ENCODE measurements at places on chromosomes 13 and 19.

- no peak for DNase-seq
Observed at GRCh38 chr13:39538816-39539790, 63.9 kb downstream of the LHFPL6 start.

GRCh38 chr13:79642596-79642995, 161.6 kb downstream of the NDFIP2 start:
- DNase-seq, result no peak

DNA sequence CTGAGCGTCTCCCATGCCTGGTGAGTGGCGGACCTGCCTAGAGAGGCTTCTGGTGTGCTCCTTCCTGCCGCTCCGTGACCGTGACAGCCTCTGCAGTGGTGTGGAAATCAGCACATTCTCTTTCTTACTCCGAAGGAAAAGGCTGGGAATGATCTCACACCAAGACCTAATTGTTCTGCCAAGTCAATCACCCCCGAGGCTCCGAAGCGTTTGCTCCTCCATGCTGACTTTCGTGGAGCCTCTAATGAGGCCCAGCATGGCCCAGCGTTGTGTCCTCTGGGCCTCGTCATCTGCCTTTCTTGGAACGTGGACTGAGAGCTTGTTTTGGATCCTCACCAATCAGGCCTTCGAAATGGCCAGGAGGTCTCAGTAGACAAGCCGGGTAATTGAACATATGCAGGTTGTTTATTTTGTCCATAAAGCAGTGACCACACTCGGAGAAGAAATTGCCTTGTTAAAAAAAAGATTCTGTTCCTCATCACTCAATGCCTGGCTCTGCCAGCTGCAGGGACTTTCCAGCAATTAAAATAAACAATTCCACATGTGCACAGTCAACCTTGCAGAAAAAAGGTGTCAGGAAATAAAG, 107.1 kb downstream of the UBL3 start:
- DNase-seq, result no peak

DNA sequence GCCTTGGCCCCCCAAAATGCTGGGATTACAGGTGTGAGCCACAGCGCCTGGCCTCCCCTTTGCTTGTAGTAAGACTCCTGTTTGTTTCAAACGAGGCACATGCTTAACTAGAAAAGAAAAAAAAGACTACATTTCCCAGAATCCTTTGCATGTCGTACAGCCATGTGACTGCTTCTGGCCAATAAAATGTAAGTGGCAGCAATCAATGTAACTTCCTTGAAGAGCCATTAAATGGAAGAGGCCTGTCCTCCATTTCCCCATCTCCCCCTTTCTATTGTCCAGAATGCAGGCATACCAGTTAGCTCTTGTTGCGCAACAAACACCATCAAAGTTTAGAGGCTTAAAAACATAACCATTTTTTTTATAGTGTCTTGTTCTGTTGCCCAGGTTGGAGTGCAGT, 10.4 kb upstream of the GPR32 start:
- DNase-seq, result peak; percentile 46

DNA sequence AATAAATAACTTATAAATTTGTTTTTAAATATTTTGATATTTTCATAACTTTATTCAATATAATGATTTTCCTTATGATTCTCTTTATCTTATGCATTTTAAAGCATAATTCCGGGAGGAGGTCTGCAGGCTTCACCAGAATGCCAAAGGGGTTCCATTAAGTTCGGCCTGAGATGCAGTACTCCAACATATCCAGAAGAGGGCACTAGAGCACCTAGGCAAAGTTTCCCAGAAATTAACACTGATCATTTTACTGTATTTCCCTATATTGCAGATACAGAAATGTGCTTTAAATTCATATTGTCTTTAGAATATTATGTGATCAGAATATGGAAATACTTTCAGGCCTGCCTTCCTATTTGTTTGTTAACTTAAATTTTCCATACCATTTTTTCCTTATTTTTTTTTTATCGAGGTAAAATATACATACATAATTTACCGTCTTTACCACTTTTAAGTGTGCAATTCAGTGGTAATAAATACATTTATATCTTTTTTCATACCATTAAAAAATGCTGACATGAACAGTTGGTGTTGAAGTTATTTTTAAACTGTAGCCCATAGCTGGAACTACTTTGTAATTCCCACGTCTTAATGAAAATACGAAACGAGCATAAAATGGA, 58.9 kb upstream of the TM9SF2 start:
- DNase-seq, result peak; percentile 81

DNA sequence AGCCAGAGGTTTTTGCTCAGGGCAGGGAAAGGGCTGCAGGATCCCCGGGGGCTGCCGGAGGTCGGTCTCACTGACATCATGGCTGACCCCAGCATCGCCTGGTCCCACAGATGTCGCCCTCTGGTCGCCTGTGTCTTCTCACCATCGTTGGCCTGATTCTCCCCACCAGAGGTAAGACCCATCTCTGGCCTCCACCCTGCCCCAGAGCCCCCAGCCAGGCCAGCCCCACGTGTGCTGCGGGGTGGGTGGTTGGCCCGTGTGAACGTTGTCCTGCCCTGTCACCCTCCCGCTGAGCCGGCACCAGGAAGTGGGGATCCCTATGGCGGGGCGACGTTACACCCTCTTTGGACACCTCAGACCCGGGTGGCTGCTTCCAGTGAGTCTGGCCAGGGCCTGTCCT, 906 bp downstream of the FXYD5 start:
- DNase-seq, result no peak

DNA sequence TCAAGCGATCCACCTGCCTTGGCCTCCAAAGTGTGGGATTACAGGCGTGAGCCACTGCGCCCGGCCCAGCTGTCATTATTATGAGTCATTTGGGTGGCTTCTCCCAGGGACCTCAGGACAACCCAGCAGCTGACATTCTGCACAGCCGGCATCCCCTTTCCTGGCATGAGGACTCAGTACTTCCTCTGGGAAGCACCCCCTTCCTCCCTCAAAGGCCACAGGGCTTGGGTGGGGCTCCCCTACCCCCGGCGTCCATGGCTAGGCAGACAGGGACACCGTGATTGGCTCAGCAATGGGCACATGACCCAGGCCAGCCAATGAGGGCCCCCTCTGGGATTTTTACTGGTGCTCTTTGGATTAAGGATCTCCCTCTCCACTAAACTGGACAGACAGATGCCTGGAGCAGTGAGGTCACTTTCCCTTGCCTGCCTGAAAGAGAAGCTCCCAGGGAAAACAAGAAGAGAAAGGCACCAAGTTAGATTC, 6.0 kb downstream of the KANK2 start:
- no peak for DNase-seq

DNA sequence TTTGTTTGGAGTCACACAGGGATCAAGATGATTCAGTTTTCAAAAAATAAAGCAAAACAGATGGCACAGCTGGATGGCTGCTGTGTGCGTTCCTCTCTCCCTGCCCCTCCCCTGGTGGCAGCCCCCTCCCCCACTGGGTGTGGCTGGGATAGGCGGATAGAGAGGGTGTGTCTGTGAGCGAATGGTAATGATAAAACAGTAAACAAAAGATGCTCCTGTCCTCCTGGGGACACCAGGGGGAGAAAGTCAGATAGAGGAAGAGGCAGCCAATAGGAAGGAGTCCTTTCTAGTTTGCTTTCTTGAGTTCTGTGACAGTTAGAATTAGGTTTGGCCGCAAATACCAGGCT, 6.5 kb downstream of the TMEM255B start:
- no peak for DNase-seq

- no peak for DNase-seq
Observed at GRCh38 chr19:31147234-31147633, 202.0 kb downstream of the TSHZ3 start.

DNA sequence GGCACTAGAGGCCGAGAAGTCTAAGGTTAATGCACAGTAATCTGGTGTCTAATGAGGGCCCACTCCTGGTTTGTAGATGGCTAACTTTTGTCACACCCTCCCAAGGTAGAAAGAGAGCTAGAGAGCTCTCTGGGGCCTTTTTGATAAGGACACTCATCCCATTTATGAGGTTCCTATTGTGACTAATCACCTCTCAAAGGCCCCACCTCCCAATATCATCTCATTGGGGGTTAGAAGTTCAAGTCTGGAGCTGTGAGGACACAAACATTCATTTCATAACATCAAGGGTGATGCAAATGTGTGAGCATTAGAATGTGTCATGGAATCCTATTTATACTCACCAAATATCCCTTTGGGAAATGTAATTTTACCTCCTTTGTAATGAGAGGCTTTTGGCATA, 79.2 kb upstream of the SLC10A2 start:
- DNase-seq, result no peak

- peak; percentile 81 for DNase-seq
Observed at GRCh38 chr13:51453959-51454703, 1.3 kb upstream of the INTS6 start.

DNA sequence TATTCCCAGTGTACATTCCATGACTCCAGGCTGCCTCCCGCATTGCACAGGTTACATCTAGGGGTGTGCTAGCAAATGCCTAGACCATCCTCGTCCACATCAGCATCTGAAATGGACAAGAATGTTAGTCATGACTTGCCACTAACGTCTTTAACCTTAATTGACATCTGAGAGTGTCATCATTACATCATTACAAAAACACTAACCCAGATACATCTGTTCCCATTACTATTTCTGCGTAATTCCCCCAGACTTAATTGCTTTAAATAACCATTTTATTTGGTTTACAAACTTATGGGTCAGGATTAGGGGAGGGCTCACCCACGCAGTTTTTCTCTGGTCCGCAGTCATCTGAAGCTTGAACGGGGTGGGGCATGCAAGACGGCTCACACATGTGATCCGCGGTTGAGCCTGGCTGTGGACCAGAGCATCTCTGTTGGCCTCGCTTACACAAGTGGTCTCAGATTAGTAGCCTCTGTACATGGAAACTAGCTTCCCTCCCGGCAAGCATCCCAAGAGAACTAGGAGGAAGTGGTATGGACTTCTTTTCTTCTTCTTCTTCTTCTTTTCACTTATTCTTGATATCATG, 15.9 kb downstream of the KL start:
- DNase-seq, result no peak

DNA sequence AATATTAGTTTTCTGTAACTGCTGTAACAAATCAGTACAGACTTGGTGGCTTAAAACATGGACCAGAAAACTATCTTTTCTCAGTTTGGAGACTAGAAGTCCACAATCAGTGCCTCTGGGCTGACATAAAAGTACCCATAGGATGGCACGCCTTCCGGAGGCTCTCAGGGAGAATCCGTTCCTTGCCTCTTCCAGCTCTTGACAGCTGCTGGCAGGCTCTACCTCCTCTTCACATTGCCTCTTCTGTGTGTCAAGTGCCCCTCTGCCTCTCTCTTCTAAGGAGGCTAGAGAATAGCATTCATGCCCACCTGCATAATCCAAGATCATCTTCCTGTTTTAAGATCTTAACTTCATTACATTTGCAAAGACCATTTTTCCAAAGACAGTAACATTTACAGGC, 1194.2 kb downstream of the EFNB2 start:
- no peak for DNase-seq

- DNase-seq, result no peak
Observed at GRCh38 chr13:109684824-109685202, 101.6 kb downstream of the IRS2 start.

DNA sequence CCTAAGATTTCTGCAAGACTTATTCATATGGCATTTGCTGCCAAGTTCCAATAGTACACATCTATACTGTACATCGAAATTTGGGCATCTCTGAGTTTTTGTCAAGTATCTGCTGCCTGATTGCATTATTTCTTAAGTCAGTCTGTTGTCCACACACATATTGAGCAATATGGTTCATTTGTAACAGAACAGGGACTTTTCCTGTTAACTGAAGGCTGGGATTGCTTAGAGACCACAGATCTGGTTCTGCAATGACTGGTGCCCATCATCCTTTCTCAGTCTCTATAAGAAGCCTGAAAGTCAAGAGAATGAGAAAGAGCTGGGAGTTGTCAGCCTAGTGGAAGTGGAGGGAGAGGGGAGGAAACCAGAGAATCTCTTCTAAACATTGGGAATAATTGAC, 22.5 kb upstream of the MYCBP2 start:
- no peak for DNase-seq

GRCh38 chr19:29606420-29606747, 301 bp downstream of the POP4 start:
- DNase-seq, result no peak

DNA sequence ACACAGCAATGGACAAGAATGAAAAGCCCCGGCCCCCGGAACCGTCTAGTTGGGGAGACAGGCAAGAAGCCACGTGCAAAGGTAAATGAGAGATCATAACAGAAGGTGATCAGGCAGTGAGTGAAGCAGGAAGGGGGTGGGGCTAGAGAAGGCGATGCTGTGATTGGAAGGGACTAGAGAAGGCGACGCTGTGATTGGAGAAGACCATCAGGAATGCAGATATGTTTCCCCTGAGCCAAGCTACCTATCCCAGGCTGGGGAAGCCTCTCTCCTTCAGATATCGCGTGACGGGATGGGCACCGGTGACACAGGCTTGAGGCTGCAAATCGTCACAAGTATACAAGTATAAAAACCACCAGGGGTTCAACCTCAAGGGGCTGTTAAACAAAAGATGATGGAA, 21.8 kb downstream of the DCAF15 start:
- DNase-seq, result no peak
